ENCODE measurements at places on chromosomes 7 and 10.

DNA sequence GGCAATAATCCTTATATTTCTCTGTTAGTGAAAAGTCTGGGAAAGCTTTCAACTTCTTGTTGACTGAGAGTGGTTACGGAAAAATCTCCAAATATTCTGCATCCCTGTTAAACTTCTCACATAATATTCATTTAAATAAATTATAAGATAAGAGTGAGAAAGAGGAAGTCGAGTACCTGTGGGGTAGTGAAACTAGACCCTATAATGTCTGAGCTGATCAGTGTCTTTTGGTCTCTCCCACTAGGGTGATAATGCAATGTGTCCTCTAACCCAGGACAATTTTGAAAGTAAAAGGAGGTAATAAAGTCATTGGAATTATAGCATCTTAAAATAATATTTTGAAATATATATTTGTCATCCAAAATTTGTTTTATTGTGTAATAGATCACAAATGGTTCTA is 2.1 kb upstream of the AGR3 start:
- no peak for DNase-seq

DNA sequence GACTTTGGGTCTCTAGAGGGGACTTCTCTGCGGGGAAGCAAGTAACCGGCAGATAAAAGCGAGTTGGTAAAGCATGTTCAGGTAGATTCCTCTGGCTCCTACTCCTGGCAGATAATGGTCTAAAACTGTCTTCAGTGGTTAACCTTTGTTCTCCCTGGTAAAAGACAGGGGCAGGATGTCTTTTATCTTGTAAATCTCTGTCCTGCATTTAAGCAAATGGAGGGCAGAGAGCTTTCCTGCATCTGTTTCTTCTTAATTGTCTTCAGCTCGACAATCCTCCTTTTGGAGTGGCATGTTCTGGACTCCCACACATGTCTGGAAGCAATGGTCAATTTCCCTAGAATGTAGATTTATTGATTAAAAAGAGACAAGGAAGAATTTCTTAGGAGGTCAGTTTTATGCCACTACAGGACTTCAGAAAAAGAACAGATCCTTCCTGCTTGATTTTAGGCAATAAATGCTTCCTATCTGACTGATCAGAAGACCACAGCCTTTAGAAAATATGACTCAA is 16.6 kb downstream of the C7orf33 start:
- no peak for DNase-seq

- peak; percentile 57 for DNase-seq
Measured at GRCh38 chr10:49761789-49762565, at the start of gene OGDHL. TSS of gene OGDHL (minus strand) at chr10:49762323. CDS start at chr10:49758592, 3,731 bp downstream.

DNA sequence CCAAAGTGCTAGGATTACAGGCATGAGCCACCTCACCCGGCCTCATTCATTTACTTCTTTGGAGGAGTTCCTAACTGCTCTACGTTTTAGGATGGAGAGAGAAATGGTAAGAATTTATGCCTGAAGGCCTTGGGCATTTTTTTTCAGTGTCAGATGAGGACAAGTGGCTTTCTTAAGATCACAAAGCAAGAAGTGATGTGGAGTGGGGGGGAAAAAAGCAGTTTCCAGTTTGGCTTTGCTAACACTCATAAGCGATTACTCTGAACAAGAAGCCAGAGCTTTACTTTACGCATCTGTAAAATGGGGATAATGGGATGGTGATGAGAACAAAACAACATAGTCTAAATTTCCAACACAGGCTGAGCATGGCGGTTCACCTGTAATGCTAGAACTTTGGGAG is 2.6 kb upstream of the PPIA start:
- no peak for DNase-seq

DNA sequence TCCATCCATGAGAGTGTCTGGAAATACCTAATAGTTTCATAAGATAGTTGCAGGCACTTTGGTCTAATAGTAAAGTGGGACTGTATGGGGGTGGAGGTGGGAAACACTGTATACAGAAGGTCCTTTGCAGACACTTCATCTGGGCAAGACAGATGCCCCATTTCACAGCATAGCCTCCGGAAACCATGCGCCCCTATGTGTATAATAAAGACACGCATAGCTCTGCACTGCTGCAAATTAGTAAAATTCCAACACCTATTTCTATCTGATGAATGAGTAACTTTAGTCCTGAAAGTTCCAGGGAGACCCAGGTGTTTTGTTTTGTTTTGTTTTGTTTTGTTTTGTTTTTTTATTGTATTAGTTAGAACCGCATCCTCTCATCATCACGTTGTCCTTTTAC is 187.1 kb downstream of the CREB5 start:
- no peak for DNase-seq

GRCh38 chr7:189719-190118 is 2.7 kb upstream of the FAM20C start:
- no peak for DNase-seq

GRCh38 chr7:114842551-114843065 is 79.3 kb upstream of the MDFIC start:
- DNase-seq, result no peak

DNA sequence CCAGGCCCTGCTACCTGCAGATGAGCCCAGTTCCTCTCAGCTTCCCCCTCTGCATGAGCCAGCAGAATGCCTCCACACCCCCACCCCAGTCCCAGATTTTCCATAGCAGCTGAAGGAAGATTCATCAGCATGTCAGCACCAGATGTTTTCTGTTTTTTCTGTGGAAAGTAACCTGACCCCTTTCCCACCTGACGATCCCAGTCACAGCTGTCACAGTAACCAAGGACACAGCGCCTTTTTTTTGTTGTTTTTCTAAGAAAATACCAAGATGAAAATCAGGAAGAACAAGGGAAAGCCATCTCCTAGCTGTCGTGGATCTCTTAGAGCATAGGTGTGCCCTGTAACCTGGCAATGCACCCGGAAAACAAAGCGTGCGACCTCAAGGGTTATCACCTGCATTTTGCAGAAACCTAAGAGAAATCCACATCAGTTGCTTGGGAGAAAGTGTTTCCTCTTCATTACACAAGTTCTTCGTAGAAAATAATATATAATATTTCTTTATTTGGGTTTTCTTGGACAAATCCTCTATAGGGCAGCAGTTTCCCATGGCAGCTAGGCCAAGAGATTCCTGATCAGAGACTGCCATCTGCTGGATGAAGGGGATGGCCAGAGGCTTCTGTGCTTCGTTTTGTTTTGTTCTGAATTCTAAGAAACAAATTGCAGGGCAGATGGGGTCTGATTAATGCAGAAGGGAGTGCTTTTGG is 401.9 kb downstream of the TNS3 start:
- peak; percentile 59 for DNase-seq

- no peak for DNase-seq
Measured at GRCh38 chr7:106169821-106170610, 57.9 kb upstream of the SYPL1 start.

DNA sequence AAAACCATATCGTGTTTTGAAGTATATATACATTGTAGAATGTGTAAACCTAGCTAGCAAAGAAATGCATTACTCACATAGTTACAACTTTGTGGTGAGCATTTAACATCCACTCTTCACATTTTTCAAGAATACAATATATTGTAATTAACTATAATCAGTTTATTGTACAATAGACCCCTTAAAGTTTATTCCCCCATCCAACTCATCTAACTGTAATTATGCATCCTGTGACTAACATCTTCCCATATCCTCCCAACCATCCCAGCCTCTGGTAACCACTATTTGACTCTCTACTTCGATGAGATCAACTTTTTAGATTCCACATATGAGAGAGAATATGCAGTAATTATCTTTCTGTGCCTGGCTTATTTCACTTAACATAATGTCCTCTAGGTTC is 526.4 kb downstream of the KIF20B start:
- DNase-seq, result no peak

DNA sequence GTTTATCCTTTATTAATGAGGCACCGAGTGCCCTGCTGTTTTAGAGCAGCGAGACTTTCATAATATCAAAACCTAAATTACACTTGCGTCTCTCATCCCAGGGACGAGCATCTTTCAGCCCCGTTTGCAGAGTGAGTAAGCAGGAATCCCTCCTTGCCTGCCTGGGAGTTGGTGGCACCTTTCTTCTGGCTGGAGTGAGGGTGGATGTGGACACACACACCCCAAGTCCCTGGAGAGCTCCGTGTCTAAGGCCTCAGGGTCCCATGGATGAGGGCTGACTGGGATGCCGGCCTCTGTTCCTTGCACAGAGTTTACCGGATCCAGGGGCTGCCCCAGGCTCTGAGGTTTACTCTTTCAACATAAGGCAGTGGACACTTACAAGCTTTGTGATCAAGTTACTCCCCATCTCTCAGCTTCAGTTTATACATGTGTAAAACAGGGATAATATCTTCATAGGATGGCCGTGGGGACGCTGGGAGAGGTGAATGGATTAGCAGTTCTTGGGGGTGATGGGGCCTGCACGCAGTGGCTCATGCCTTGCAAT is 24.5 kb downstream of the POLL start:
- DNase-seq, result no peak

DNA sequence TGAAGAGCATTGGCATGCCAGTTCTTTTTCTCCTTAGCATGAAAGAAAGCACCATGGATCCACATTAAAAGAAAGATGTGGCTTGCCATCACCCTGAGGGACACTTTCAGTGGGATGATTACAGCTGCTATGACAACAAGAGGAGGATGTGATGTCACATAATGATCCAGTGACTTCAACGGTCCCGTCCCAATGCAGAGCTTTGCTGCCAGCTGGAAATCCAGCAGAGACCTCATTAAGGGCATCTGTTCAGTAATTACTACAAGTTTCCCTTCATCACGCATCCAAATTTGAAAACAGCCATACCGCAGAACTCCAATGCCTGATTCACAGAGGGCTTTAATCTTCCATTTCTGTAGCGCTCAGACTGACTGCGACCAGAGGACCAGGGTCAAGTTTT is 206.6 kb downstream of the LSM5 start:
- DNase-seq, result no peak

GRCh38 chr10:131817866-131818509 is 82.8 kb upstream of the PPP2R2D start:
- no peak for DNase-seq

GRCh38 chr7:16753102-16753931 is at the start of gene TSPAN13:
TSS of gene TSPAN13 (plus strand) at chr7:16753755. CDS start at chr7:16753968, 213 bp downstream.
- DNase-seq, result peak; percentile 69

DNA sequence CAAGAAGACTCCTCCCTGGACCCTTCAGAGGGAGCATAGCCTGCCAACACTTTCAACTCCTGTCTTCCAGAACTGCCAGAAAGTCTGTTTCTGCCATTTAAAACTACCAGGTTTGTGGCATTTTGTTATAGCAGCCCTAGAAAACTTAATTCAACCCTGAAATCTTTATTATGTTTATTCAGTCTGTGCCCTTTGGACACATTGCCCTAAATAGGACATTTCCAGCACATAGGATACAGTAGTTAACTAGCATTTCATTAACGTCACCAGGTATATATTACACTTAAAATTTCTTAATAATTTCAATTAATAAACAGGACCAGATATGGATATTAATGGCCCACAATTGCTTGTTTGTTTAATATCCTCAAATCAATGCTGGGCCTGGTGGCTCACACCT is 54.3 kb downstream of the KCNH2 start:
- DNase-seq, result no peak

- no peak for DNase-seq
Measured at GRCh38 chr10:34705563-34705962, 109.5 kb downstream of the PARD3 start.

GRCh38 chr10:52652431-52653262 is 119.9 kb downstream of the MBL2 start:
- no peak for DNase-seq

DNA sequence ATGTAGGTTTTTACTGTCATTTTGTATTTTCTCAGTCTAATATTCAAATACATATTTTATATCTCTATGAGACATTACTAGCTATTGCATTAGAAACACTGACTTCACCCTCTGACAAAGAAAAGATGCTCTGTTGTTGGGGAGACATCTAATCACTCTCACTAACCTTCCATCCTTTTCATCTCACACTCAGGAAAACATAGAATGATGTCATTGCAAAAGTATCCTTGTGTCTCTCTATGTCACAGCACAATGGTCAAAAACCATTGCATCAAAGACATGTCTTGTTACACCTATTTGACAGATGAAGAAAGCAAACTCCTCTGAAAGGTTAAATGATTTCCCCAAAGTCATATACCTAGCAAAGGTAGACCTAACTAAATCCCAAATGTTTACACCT is 231.3 kb upstream of the PTN start:
- DNase-seq, result no peak

GRCh38 chr7:46301677-46302076 is 380.6 kb upstream of the IGFBP3 start:
- no peak for DNase-seq
